Activated CD4-positive, alpha-beta T cell treated with anti-CD3 and anti-CD28 coated beads, Interleukin-2, amount 50 U/mL, for 48 hours (primary cell): ENCODE measurements at places on chromosomes 11 and 22.

DNA sequence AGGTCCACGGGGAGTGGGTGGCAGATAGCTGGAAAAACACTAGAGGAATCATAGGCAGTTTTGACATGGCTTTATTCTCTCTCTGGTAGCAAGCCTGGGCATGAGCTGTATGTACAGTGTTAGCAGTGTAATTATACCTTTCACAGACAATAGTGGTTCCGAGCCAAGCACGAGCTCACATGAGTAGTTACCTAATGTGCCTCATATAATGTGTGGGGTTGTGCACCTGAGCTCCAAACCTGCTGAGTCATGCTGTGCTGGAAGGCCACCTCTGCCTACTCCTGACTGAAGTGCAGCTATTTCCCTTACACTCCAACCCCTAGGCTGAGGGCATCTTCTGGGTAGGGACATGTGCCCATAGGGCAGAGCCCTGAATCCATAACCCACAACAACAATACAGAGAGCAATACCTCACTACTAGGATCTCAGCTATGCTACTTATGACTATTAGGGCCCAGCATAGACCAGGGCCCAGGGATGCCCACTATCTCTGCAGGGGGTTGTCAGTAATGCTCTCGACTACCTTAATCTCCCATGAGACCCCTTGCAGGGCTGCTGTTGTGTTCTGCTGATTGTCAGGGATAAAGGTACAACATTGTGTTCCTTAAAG is 432.1 kb downstream of the DYNC2H1 start:
- DNase-seq, result no peak

GRCh38 chr11:58730507-58731089 is 1.1 kb downstream of the GLYAT start:
- no peak for DNase-seq

- DNase-seq, result no peak
These were observed 10.1 kb upstream of the SCN2B start for GRCh38 chr11:118186346-118187107.

GRCh38 chr11:95082576-95083001 is 7.1 kb upstream of the ENDOD1 start:
- DNase-seq, result no peak

DNA sequence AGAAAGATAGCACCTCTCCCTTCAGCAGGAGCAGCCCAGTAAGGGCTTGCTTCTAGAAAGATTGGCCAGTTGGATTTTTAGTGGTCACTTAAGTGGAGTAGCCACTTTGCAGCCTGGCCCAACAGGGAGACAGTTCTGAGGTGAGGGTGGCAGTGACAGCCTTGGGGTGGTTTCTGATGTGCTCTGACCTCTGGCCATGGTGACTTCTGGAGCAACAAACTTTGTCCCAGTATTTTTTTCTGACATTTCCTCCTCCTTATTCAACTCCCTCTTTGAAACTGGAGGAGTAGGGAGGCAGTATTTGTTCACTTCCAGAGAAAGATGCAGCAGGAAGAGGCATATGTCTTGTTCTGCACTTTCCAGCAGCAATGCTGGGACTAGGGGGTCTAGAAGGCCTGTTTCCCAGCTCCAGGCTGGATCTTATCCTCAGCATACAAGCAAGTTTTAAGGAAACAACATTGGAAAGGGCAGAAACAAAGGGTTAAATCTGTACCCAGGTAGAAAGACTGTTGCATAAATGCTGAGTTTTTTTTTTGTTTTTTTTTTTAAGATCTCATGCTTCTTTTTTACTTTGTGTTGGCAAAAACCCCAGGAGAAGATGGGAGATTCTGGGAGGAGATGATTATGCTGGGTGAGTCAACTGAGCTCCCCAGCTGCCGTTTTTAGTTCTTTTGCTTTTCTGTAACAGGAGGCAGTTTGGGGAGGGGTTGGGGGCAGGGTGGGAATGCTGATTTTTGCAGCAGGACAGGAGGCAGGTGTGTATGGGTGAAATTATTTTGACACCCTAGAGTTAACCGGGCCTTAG is 37.2 kb downstream of the RCOR2 start:
- DNase-seq, result no peak

GRCh38 chr11:102559839-102560238 is 29.3 kb upstream of the MMP7 start:
- no peak for DNase-seq

DNA sequence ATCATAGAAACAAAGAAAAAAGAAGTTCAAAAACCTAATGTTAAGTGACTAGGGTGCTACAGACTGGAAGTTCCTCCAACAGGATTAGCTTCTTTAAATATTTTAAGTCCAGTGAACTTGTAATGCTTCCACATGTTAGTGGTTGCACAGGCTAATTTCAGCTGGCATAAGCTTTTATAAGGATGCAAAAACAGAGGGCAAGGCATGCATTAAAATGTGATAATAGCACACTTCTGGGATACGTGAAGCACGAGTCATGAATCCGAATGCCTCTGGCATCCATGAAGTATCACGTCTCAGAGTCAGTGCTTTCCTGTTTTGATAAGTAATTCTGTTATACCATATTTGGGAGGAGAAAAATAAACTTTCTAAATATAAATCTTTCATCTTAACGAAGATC is 106.8 kb downstream of the DCDC1 start:
- DNase-seq, result no peak

- no peak for DNase-seq
These were observed 58.4 kb downstream of the GALNT18 start for GRCh38 chr11:11563200-11563975.

DNA sequence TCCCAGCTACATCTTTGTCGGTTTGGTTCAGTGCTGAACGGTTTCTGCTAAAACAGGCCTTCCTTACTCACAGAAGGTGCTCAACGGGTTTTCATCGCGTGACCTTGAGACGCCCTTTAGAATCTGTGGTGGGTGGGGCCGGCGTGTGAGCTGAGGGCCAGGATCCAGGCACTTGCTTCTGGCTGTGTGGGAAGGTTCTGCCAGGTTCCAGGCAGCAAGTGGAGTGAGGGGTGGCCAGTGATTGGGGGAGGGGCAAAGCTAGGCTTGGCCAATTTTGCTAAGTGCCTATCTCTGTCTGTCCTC is 35.2 kb downstream of the KCNJ4 start:
- DNase-seq, result no peak

DNA sequence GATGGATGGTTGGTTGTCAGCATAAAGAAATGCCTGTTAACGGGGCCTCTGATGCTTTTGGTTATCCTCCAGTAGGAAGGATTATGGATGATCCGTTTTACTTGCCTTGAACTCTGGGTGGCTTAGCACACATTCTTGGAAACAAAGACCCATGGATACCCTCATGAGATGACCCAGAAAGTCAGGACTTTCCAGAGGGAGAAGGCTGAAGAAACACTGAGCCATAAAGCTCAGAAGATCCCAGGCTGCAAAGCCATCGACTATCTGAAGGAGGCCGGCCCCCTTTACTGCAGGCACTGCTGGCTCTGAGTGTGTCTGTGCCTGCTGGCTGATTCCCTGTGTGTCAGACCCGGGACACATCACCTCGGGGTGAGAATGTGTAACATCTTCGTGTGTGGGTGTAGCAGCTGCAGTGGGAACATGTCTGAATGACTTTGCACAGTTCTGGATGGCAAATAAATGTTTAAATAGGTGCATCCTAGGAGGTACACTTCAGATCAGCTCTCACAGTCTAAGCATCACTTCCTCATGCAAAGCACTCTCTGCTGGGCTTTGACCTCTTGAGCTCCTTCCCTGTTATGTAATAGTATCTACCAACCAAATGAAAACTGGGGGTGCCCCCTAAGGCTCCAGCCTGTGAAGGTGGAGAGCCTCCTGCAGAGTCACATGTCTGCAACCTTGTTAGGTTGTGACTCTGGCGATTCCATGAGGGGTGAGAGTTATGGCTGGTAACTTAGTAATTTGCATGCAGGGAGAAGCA is 1084.9 kb downstream of the TBC1D22A start:
- DNase-seq, result no peak

DNA sequence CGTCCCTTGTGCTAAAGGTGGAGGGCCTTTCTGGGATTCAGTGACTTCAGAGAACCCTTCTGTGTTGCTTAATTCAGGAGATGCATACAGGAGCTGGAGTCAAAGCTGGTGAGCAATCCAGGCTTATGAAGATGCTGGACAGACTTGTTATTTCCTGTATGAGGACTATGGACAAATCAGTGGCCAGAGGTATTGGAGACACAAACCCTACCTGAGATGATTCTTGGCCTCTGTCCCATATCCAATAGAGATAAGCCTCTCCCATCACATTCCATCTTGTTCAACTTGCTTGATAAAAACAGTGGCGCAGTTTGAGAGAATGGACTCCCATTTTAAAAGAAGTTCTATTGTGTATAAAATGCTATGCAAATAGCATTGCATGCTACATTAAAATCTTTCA is at the start of gene MRGPRX1:
TSS of gene MRGPRX1 (minus strand) at position 101 of the 400 bp plus-strand sequence. CDS start 4,630 bp downstream, outside the sequence.
- no peak for DNase-seq

GRCh38 chr22:49411236-49411635 is 416.4 kb downstream of the BRD1 start:
- DNase-seq, result no peak

GRCh38 chr11:2982214-2982613 is 9.9 kb downstream of the NAP1L4 start:
- DNase-seq, result no peak
